Muscle of arm (tissue), 14 donors: ENCODE measurements at places on chromosomes 16 and 17. TPM values are rescaled to one million over a fixed set of nuclear protein-coding genes. Genes with fewer than 3 reads are reported as not detected.

DNA sequence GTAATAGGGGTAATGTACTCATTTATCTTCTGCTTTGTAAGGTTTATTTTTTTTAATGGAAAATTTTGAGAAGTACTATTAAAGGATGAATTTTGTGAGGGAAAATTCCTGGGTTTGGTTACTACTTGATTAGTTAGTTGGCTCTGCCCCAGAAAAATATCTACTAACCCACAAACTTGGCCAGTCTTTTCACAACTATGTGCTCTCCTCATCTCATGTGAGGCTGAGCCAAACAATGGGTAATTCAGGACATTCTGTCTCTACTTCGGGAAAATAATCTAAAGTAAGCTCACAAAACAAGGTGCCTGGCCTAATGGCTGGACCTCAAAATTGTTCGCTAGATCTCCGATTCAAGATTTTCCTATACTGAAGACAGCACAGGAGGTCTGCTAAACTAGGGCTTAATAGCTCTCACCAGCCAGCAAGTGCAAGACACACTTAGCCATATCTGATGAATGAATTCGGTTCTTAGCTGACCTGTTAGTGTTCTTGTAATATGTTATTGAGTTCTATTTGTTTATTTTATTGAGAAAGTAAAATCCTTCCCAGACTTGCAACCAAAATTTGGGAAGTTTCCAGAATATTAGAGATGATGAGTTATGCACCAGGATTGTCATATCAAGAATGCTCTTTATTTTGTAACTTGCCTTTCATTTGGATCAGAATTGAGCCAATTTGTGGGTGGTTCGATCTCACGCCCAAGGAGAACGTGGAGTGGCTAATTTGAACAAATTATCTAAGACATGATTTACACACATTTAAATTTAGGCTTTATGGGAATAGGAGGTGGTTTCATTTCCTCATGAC is 5.7 kb downstream of the KCNJ16 start:
- no peak for DNase-seq

DNA sequence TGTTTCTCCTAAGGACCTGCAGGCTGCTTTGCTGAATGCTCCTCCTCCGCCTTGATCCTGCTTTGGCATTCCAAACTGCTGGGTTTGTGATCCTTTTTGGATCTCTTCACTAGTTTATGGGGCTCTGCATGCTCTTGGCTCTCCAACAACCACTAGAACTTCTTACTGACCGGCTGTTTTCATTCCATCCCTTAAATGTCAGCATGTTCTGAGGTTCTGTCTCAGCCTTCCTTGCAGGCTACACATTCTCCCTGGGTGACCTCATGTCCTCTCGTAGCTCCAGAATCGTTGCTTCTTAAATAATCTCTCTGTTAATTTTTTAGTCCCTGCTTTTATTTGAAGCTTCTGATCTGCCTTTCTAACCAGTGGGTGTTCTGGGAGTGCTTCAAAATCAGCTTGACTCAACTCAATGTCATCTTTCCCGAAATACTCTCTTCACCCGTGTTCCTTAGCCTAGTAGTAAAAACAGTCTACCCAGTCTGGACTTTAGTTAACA is 119.0 kb upstream of the HS3ST2 start:
- DNase-seq = no peak

- DNase-seq = no peak
These were observed 45.8 kb downstream of the WDR45B start for GRCh38 chr17:82602487-82602886.

GRCh38 chr16:27799896-27800295 is 250.0 kb downstream of the KATNIP start:
- DNase-seq = no peak

- no peak for DNase-seq
These were observed 32.7 kb downstream of the TRIM37 start for GRCh38 chr17:59073972-59074371.

GRCh38 chr16:79363035-79363434 is 237.5 kb downstream of the MAF start:
- no peak for DNase-seq

DNA sequence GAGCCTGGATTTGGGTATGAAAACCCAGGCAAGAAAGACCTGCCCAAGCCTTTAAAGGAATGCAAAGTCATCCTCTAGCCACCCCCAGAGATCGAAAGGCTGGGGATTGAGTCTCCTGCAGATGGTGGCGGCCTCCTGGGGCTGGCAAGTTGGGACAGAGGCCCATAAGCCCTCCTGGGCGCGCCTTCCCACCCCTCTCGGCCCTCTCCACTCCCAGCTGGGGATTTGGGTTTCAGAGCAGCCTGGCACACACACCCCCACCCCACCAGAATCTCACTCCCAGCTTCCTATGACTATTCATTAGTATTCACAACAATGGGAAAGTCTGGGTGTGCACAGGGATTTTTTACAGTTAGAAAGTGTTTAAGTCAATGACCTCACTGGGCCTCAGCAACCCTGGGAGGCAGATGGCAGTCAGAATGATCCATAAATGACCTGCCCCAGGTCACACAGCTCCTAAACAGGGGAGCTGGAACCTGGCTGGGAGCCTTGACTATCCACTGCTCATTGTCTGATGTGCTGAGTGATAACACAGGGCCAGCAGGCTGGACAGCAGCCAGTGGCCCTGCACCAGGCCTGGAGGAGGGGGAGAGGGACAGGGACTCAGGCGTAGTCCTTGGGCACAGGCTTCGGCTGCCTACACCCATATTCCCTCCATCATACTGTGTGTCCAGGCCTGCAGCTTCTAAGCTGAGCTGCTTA is 12.1 kb downstream of the NHERF1 start:
- DNase-seq = no peak

GRCh38 chr17:12402963-12403622 is 262.6 kb upstream of the MYOCD start:
- no peak for DNase-seq

DNA sequence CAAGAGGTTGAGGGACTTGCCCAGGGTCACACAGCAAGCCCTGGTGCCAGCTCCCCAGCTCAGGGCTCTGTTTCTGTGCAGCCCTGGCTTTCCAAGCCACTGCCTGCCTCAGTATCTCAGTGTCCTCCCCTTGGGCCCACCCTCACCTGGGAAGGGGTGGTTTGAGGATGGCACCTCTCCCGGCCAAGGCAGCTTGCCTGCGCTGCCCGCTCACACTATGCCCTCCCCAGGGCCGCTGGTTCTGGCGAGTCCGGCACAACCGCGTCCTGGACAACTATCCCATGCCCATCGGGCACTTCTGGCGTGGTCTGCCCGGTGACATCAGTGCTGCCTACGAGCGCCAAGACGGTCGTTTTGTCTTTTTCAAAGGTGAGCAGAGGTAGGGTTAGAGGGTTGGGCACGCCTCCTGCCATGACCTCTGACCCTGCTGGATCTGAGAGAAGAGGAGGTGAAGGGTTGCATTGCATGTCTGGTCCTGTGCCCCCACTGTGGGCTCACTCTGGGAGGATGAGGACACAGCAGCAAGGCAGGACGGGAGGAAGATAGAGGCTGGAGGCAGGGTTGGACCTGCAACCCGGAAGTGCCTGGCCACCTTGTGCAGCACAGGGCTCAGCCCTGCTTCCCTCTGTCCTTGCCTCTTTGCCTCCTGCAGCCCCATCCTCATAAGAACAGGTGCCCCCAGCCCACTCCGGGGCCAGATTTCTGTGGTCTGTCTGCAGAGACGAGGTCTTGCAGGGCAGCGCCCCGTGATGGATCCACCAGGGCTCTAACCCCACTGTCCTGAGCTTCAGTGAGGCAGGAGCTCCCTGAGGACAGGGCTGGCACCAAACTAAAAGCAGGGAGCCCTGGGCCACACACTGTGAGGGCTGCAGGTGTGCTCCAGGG is 16.7 kb downstream of the MMP15 start:
- no peak for DNase-seq

DNA sequence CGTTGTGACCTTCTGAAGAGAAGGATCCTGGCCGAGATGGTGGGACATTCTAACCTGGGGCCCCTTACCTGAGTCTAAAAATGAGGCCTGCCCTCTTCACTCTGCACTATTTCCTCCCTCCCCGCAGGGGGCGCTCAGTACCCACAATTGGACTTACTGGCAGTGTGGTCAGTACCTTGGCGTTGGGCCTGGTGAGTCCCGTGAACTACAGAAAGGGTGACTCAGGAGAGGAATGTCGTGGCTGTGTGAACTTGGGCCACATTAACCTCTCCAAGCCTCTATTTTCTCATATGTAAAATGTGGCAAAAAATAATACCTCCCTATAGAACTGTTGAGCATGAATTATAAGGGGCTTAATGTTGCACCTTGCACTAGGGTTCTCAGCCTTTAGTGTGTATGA is 3.9 kb downstream of the RSAD1 start:
- DNase-seq = peak; percentile 84

ITGAD gene
- 1.5 TPM for polyA plus RNA-seq

CLEC18B gene
- 2.3 TPM for polyA plus RNA-seq

PPM1E gene
- polyA plus RNA-seq = 2.4 TPM

AGRP gene
- not detected for polyA plus RNA-seq

TBC1D3 gene
- polyA plus RNA-seq = not detected
